Activated T-cell treated with anti-CD3 and anti-CD28 coated beads for 1 hour (primary cell): ENCODE measurements at places on chromosomes 1 and 21.

DNA sequence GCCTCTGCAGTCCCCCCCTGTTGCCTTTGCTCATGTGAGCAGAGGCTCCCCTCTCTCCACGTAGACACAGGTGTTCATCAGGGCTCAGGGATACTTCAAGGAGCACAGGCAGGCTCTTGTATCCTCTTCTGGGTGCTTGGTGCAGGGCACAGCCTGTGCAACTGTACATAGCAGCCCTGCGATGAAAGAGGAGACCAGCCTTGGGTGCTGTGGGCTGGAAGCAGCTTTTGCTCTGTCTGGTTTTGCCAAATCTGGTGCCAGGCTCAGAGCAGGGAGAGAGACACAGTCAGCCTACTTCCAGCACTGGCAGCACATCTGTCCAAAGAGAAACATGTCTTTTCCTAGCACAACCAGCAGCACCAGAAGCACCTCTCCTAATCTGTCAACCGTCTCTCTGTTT is 132.1 kb downstream of the ETS2 start:
- DNase-seq = no peak

DNA sequence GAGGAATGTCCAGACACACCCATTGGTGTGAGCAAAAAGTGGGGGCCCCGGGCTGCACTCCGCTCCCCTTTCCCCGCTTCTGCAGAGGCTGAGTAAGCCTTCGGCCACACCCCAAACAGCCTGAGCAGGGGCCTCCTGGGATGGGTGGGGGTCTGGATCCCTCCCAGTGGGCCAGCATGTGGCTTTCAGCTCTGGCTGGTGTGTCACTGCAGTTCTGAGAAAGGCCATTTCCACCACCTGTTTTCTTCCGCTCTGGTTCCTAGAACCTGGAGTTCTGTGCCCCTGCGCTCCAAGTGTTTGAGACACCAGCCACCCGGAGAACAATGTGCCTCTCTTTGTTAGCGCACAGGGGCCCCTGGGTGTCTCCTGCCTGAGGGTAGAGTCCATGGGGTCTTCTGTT is 30.9 kb downstream of the SLC37A1 start:
- DNase-seq = no peak

GRCh38 chr1:47992720-47993415 is 4.3 kb downstream of the TRABD2B start:
- DNase-seq = no peak

- DNase-seq = no peak
Observed at GRCh38 chr1:234559152-234559901, 50.7 kb downstream of the IRF2BP2 start.

GRCh38 chr1:121414905-121415304 is 230.1 kb downstream of the SRGAP2C start:
- no peak for DNase-seq

DNA sequence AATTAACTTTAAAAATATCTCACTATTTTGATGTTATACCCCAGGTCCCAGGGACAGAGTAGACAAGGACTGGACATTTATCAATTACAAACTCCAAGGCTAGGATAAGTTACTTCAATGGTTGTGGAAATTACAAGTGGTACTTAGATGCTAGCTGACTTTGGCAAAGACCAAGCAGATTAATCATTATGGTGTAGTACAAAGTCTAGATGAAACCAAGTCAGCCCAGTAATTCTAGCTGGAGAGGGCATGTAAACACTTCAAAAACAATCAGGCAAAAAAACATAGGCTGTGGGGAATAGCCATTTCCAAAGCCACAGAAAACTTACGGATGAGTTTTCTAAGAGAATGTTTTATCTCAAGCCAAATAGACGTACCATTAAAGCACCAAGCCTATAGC is 124.5 kb downstream of the TSEN15 start:
- DNase-seq = no peak

DNA sequence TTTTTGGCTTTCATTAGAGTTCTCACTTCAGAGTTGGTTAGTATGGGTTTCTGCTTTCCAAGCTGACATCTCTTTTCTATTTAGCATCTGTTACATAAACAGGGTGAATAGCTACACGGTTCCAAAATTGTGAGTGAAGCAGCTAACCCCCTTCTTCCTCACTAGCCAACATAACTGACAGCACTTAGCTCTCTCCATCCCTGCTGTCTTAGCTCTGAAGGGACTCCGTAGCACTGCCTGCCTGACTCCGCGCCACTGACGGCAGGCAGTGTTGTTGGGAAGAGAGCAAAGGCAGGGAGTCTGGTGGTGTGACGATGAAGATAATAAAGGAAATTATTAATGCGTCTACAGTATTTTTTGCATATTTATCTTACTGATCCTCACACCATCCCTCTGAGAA is 247.0 kb downstream of the PTBP2 start:
- DNase-seq = no peak

DNA sequence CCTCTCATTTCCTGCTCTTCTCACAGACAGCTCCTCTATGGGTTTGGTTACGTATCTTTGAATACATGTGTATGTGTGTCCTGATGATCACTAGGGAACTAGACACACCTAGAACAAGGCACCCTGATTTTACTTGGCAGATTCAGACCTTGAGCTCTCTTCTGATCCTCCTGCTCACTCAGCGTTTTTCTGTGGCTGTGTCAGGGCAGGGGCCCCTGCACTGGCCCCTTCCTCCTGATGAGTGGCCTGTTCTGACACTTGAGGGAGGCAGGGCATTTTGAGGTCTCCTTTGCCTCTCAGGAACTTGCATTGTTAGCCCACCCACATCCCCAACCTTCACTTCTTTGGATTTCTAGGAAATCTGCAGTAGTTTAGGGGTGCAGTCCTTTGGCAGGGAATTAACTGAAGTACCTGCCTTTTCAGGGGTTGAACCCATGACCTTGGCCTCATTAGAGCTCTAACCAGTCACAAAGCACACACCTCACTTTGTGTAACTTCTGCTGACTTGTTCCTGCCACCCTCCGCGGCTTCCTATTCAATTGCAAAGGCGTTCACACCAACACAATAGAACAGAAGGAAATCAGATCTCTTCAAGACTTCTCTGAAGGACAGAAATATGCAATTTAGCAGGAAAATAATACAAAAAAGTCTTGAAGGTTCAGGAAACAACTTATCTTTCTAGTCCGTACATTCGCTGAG is 8.8 kb downstream of the SMYD2 start:
- no peak for DNase-seq

GRCh38 chr1:160149716-160150115 is 1.7 kb upstream of the ATP1A4 start:
- no peak for DNase-seq

DNA sequence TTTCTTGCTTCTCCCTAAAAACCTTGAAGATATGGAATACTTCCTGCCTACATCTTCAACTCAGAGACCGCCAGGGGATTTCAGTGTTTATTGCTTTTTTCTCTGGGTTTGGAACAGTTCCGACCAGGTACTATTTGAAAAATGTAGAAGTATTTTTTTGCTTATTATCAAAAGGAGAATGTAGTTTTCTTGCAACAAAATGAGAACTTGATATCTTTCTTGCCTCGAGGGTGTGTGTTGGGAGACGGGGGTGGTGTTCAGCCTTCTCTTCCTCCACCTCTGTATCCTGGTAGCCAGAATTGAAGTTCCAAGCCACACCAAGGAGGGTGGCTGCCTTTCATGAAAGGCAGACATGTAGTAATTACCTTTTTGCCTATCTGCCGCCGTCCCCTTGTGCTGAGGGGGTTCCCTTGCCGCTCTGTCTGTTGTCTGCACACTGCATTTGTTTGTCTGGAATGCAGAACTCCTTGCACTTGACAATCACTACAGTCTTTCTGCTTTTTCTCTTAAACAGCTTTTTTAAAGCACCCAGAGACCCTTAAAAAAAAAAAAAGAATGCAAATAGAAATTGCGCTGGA is 212.1 kb downstream of the PBX1 start:
- no peak for DNase-seq

DNA sequence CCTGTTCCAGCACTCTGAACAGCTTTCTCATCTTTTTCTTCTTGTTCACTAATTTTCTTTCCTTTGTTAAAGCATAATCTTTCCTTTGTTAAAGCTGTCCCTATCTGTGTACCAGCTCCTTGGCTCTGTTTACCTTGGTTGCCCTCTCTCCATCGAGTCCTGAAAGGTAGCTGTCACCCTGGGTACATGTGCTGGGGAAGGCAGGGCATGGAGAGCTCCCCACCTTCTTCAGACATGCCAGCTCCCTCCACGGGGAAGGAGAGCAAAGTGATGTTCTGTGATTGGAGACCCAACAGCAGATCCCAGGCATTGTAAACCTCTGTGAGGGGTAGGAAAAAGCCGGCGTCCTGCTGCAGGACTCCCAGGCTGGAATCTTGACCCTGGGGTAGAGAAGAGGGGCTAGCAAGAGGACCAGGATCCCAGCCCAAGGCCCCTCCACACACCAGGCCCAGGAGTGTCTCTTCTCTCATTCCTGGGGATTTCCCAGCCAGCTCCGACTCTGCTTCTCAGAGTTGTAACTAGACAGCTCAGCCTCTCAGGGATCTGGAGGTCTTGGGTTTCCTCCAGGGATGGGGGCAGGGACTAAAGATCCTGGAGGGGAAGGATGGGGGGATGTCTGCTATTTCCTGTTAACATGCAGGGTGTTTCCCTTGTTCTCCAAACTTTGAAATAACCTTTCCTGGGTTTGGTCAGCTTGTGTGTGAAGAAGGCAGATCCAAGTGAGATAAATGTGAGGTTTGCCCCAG is 34.4 kb downstream of the TMCC2 start:
- DNase-seq = no peak

- DNase-seq = no peak
Observed at GRCh38 chr1:41776891-41777441, 141.8 kb downstream of the HIVEP3 start.

DNA sequence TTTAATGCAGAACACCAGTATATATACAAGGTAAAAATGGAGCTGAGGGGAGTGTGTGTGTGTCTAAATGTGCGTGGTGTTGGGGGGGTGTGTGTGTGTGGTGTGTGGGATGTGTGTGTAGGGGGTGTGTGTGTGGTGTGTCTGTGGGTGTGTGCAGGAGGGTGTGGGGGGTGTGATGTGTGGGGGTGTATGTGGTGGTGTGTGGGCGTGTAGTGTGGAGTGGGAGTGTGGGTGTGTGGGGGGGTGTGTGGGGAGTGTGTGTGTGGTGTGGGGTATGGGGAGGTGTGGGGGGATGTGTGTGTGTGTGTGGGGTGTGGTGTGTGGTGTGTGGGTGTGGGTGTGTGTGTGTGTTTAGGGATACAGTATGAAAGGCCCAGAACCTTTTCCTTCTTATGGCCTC is 202.3 kb upstream of the CACYBP start:
- no peak for DNase-seq

- no peak for DNase-seq
Observed at GRCh38 chr1:176546825-176547224, 83.8 kb downstream of the PAPPA2 start.

GRCh38 chr21:44327603-44327974 is 11.6 kb downstream of the CFAP410 start:
- no peak for DNase-seq

GRCh38 chr1:88463401-88463985 is 220.6 kb upstream of the PKN2 start:
- DNase-seq = no peak

DNA sequence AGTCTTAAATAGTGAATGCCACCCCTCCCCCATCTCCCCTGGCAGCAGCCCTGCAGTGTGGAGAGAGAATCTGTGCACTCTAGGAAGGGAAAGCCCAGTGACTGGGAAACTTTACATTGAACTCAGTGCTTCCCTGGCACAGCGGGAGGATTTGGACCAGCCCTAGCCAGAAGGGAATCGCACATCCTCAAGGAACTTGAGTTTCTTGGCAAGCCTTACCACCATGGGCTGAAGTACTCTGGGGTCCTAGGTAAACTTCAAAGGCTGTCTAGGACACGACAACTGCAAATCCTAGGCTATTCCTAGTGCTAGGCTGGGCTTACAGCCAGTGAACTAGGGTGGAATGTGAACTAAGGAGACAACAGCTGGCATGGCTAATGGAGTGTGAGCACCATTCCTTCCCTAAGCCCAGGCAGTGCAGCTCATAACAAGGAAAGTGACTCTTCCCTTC is 88.3 kb downstream of the COL24A1 start:
- DNase-seq = no peak

DNA sequence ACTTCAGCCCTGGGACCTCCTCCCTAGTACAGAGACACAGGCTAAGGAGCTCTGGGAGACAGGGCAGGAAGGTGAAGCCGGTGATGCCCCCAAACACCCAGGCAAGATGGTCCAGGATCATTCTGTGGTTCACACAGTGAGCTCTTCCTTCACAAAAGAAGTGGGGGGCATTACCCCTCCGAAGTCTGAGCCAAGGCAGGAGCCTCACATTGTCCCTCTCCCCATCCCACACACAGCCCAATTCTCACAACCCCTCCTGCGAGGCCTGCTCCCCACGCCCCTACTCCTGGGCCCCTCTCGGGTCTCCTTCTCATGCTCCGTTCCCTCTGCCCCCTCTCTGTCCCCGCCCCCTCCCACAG is 10.7 kb downstream of the MEF2D start:
- no peak for DNase-seq

GRCh38 chr1:207883104-207883651 is 27.7 kb downstream of the CD34 start:
- DNase-seq = no peak

DNA sequence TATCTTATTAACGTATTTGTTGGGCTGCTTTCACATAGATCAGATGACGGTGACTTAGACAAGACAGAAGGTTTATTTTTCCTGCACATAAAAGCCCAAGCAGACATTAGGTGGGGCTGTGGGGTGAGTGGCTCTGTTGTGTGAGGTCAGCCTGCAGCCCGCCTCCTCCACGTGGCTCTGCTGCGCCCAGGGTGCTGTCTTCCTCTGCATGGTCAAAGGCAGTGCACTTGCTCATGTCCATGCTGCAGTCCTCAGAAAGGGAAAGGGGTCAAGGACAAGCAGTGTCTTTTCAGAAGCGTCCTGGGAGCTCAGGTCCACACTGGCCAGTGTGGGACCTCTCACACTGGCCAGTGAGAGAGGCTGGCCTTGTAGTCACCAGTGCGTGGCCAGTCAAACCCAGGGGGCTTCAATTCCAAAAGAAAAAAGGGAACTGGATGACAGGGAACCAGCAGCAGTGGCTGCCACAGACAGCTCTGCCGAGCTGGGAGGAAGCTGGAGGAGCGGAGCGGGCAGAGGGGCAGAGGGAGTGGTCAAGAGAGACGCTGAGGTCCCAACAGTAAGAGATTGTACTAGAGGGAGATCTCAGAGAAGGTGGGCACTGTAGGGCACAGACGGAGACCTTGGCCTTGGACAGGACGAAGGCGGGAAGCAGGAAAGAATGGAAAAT is 35.9 kb upstream of the SLC45A1 start:
- DNase-seq = no peak

DNA sequence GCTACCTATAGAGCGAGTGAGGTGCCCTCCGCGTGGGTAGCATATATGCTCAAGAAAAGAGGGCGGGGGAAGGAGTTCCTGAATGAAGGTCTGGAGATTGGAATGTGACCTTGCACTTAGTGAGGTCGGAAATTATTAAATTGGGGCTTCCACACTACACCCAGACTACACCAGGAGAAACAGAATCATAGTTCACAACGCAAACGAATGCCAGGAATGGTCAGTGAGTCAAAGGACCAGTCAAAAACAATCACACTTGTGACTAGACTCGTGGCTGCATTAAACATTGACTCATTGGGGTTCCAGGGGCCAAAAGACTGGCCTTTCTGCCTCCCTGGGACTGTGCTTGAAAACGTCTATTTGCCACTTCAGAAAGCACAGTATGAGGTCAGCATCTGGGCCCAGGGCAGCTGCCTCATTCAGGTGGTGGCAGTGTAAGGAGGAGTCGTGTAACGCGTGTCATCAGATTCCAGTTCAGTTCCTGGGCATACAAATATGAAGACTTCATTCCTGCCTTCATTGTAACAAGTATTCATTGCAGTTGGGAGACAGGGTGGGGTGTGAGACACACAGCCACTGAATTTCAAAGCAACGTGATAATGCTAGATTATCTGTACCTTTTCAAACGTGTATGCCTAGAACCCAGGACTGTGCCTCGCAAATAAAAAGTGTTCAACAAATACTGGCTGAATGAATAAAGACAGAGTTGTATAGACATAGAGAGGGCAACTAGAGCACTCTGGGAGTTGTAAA is at the start of gene YOD1:
Gene YOD1 (minus strand): TSS at position 18 of the 753 bp plus-strand sequence. CDS start 178 bp downstream, outside the sequence.
- no peak for DNase-seq
